ENCODE measurements at places on chromosomes 7 and 10. TPM values are rescaled to one million over a fixed set of nuclear protein-coding genes. Genes with fewer than 3 reads are reported as not detected.
A peak's percentile ranks its signal among the peaks of the same experiment; 100 is the strongest.

GRCh38 chr10:124866812-124867211 lies 65.2 kb downstream of the ABRAXAS2 start:
- DNase-seq: no peak

The SPDYE16 gene
- not detected for total RNA-seq

The HOXA4 gene
- not detected for total RNA-seq

DNA sequence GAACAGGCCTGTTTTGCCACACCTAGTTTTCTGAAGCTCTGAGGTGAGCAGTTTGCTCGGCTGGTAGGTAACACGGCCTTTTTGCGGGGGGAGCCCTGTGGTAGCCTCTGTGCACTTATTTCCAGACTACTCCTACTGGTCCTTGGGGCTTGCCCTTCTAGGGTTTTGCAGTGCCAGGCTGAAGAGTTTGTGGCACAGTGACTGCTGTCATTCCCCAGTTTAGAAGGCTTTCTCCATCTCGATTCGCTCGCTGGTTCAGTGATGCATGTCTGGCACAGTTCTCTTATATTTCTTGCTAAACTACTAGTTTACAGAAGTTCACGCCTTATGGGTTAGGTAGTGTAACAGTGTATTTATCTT lies 711 bp downstream of the KIF20B start:
- DNase-seq: peak; percentile 72

DNA sequence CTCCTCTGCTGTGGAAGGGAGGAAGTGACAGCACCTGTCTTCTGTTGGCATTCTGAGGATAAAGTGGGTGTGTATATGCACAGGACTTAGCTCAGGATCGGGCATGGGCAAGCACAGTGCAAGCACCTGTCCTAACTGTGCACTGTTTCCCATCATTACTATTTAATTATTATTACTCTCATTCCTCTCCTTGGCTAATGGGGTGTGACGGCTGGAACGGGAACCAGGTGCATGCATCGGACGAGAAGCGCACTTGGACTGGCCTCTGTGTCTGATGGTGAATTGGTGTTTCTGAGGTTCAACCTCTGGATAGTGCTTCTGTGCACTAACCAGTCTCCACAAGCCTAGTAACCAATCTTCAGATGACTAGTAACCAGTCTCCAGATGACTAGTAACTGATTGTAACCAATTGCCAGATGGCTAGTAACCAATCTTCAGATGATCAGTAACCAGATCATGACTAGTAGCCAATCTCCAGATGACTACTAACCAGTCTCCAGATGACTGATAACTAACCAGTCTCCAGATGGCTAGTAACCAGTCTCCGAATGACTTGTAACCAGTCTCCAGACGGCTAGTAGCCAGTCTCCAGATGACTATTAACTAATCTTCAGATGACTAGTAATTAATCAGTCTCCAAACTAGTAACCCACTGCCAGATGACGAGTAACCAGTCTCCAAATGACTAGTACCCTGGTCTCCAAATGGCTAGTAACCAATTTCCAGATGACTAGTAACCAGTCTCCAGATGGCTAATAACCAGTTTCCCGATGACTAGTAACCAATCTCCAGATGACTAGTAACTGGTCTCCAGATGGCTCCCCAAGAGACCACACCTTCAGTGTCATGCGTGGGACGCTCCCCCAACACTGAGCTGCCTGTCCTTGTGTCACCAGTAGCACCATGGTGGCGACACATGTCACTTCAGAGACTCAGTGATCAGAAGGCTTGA lies 85.8 kb downstream of the PAXIP1 start:
- no peak for DNase-seq

DNA sequence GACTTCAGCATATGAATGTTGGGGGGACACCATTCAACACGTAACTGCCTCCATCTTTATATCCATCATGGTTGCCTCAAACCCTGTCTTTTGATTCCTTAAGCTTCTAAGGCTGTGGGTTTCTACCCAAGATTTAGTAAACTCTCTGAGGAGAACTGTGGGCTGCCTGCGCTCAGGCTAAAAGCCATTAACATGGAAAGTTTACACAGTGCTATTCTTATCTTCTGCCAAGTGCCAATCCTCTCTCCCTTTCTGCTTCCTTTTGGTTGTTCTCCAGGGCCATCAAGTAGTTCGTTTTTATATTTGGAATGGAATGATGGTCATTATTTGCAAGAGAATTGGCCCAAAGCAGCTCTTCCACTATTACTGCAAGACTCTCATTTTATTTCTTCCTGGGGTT lies 97.3 kb upstream of the KLF14 start:
- no peak for DNase-seq

GRCh38 chr10:42809676-42810075 lies 27.1 kb downstream of the BMS1 start:
- DNase-seq: no peak

- DNase-seq: no peak
Observed at GRCh38 chr10:131925011-131925649, 24.3 kb downstream of the PPP2R2D start.

DNA sequence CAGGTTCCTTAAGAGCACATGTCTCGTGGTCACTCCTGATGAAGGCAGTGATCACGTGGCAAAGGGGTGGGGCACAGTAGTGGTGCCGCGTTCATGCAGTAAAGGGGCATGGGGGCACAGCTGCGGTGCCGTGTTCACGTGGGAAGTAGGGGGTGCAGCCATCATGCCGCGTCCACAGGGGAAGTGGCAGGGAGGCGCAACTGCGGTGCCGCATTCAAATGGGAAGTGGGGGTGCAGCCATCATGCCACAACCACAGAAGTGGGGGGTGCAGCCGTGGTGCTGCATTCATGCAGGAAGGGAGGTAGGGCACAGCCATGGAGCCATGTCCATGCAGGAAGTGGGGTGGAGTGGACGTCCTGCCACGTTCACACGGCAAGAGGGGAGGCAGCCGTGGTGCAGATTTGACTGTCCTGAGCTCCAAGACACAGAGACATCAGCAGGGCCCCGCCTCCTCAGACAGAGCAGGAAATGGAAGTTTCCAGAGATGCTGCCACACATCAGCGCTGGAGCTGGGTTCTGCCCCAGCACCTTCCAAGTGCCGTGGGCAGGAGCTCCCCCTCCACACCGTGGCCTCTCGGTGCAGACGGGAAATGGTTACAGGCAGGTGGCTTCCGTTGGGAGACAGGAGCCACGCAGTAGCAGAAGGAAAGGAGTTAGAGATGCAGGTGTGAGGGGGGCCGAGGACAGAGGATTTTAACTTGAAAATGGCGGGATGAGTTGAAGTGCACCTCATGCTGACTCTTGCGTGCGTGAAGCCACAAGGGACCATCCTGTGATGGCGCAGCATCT lies 95.0 kb upstream of the DDC start:
- DNase-seq: peak; percentile 81

GRCh38 chr10:43049081-43049551 lies 27.8 kb upstream of the RET start:
- DNase-seq: no peak

- DNase-seq: no peak
Observed at GRCh38 chr7:145951566-145951965, 165.0 kb upstream of the CNTNAP2 start.
